ENCODE measurements at places on chromosomes 4 and X. TPM values are rescaled to one million over a fixed set of nuclear protein-coding genes. Genes with fewer than 3 reads are reported as not detected.

SLC25A43 gene
- total RNA-seq = 29.4 TPM

F9 gene
- not detected for total RNA-seq

ADH1A gene
- total RNA-seq = not detected

RAB40A gene
- not detected for total RNA-seq

LANCL3 gene
- 0.21 TPM for total RNA-seq

GPRIN3 gene
- under 0.01 TPM for total RNA-seq
